ENCODE measurements at places on chromosomes 7 and 10. TPM values are rescaled to one million over a fixed set of nuclear protein-coding genes. Genes with fewer than 3 reads are reported as not detected.

Gene TMEM273
- 17.3 TPM for total RNA-seq

Gene LRRTM3
- not detected for total RNA-seq

Gene PPP1R3A
- total RNA-seq: not detected

Gene PLPP4
- total RNA-seq: not detected

Gene TUBAL3
- not detected for total RNA-seq

Gene SPDYE6
- not detected for total RNA-seq

Gene CRTAC1
- total RNA-seq: not detected

Gene SGCE
- total RNA-seq: 0.34 TPM

Gene SDK1
- total RNA-seq: 0.45 TPM

Gene CAMK2B
- total RNA-seq: not detected
